GM04504 (cell line): ENCODE measurements at places on chromosomes 4 and X.

- DNase-seq, result no peak
These were observed 20.7 kb upstream of the IL13RA1 start for GRCh38 chrX:118706681-118707080.

DNA sequence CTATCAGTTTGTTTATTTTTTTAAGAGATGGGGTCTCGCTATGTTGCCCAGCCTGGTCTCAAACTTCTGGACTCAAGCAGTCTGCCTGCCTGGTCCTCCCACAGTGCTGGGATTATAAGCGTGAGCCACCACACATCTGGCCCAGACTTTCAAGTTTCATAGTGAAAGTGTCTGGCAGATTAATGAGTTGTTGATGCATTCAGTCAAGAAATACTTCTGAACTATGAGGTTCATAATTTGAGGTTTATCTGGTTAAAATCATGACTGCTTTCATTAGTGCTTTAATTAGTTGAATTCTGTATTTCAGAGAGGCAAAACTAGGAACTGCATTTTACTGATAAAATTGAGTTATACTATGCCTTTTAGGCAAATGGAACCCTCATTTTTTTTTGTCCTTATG is 638.6 kb downstream of the RPA4 start:
- no peak for DNase-seq

DNA sequence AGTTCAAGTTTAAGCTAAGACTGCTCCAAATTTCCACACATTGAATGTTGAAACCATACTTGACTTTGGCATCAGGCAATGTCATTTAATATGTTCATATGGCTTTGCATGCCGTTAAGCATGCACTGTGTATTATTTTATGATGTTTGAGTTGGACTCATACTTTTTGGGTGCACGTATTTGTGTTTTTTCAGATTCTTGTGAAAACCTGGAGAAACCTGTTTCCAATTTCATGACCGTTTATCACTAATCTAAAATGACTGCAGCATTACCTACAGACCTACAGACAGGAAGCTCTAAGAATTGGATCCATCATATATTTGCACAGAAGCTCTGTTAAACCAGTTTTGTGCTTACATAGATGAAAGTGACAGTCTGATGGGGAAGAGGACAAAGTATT is 1093.0 kb upstream of the INTU start:
- DNase-seq, result no peak

- no peak for DNase-seq
These were observed 3.8 kb upstream of the FBXW7 start for GRCh38 chr4:152539556-152540292.

DNA sequence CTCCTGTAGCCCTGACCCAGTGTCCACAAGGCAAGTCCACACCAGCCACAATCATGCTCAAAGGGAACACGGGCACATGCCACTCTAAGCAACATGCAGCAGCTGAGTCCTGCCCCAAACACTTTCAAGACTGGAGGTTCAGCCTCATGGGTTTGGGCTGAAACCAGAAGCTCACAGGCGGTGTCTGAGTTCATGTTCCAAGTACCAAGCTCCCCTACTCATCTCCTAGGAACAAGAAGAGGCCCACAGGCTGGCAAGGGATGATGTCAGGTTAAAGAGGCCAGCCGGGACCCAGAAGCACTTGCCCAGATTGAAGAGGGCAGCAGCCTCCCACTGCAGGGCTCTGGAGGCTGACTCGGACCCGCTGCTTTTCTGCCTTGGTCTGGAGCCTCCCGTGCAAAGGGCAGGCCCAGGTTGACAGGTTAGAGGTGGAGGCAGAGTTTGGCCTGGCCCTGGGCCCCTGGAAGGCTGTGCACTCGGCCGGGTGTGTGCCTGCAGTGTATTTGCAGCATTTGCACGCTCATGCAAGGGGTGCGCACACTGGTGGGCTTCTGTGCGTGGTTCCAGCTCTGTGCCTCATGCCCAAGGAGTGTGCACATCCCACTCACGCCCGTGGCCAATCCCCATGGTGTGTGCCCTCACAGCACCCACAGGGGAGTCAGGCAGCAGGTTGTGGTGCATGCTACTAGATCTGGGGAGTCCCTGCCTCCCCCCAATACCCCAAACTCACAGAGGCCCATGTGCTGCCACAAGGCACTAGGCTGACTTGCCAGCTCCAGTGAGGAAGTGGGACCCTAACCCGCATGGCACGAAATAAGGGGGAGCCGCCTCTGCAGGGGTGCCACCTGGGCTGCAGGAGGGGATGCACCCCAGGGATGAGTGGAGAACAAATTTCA is 2.4 kb downstream of the HMX1 start:
- DNase-seq, result no peak

- DNase-seq, result no peak
These were observed 605.9 kb downstream of the ADGRL3 start for GRCh38 chr4:61805979-61806378.

GRCh38 chrX:49773993-49774392 is 55.1 kb upstream of the PAGE4 start:
- DNase-seq, result no peak

GRCh38 chr4:124804041-124804440 is 91.5 kb upstream of the ANKRD50 start:
- DNase-seq, result no peak
